ENCODE measurements at places on chromosomes 6 and 20. TPM values are rescaled to one million over a fixed set of nuclear protein-coding genes. Genes with fewer than 3 reads are reported as not detected.

GRCh38 chr6:45072673-45073072, 255.5 kb upstream of the RUNX2 start:
- no peak for DNase-seq

GRCh38 chr6:48977573-48977972, 485.5 kb downstream of the MMUT start:
- no peak for DNase-seq

MCHR2 gene
- total RNA-seq = not detected

SGK2 gene
- not detected for total RNA-seq

DNA sequence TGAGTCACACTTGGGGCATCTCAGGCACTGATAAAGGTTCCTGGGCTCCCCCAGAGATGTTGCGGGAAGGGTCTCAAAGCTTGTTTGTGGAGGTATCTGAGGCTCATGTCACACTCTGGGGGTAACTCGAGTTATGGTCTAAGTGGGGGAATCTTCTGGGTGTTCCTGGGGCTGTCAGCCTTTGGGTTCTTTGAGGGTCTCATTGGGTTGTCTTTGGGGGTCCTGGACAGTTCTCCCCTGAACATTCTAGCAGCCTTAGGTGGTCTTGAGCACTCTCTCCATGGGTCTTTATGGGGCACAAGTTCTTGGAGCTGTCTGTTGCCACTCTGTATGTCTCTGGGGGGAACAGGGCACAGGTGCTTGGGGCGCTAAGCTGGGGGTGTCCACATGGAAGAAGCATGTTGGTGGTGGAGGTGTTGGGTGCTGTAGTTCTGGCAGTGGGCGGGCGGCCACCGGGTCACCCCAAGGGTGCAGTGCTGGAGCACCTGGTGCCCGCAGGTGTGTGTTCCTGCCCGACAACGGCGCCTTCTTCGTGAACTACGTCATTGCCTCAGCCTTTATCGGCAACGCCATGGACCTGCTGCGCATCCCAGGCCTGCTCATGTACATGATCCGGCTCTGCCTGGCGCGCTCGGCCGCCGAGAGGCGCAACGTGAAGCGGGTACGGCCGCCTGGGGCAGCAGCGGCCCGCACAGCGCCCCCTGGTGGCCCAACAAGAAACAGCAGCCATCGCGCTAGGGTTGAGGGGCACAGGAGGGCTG, 7.1 kb upstream of the CAPN11 start:
- peak; percentile 58 for DNase-seq

SLC22A2 gene
- not detected for total RNA-seq

Measured in SJSA1 (cell line).